AML-193 (cell line): ENCODE measurements at places on chromosomes 5 and 9.
A peak's percentile ranks its signal among the peaks of the same experiment; 100 is the strongest.

- DNase-seq: no peak
These were observed 536 bp downstream of the PCDHAC1 start for GRCh38 chr5:140926443-140927227.

GRCh38 chr5:78102500-78102899 lies 192.0 kb downstream of the AP3B1 start:
- DNase-seq: no peak

- no peak for DNase-seq
These were observed 35.5 kb downstream of the VPS13A start for GRCh38 chr9:77212801-77213200.

DNA sequence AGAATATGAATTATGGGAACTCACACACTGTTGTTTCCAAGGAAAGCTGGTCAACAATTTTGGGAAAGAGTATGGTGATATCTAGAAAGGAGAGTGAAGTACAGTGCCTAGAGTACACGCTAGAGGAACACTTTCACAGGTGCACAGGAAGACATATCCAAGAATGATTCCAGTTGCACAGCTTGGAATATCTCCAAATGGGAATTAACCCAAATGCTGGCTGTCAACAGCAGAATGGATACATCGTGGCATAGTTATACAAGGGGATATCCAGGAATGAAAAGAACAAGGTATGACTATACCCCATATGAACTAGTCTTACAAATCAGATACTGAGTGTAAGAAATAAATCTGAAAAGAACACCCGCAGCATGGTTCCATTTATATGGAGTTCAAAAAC lies 231.3 kb downstream of the FSTL4 start:
- DNase-seq: no peak

GRCh38 chr9:123036893-123037545 lies 3.6 kb downstream of the GPR21 start:
- no peak for DNase-seq

DNA sequence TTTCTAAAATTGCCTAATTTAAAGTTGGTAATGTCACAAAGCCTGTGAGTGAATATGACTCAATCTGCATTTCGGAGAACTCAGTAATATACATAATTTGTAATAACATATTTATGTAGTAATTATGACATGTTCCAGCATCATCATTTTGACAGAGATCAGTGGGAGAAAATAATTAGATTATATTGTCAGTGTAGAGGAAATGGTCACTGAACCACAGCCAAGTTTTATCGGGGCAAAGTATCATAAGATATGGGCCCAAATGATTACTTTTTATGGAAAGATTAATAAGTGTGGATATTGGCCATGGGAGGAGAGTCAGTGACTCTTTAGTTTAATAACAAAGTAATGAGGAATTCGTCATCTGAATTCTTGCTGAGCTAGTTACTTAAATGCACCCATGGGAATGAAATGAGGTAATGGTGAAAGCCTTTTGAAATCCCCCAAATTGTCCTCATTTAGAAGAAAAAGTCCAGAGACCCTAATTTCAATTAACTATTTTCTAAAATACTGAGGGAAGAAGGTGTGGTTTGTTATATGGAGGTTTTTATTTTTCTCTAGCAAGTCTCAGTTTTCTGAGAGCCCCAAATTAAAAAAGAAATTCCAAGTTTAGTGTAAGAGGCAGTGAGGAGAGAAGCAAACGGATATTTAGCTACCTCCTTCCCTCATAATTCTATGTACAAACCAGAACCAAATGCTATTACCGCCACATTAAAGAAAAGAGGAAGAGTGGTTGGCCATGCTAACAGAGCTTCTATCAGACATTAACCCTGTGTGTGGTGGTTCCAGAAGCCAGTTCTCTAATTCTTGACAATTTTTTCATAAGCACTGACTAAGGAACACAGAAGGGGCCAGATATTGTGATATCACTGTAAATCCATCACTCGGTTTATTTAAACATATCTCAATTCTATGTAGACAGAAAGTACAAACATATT lies 37.7 kb upstream of the MRPS30 start:
- no peak for DNase-seq

DNA sequence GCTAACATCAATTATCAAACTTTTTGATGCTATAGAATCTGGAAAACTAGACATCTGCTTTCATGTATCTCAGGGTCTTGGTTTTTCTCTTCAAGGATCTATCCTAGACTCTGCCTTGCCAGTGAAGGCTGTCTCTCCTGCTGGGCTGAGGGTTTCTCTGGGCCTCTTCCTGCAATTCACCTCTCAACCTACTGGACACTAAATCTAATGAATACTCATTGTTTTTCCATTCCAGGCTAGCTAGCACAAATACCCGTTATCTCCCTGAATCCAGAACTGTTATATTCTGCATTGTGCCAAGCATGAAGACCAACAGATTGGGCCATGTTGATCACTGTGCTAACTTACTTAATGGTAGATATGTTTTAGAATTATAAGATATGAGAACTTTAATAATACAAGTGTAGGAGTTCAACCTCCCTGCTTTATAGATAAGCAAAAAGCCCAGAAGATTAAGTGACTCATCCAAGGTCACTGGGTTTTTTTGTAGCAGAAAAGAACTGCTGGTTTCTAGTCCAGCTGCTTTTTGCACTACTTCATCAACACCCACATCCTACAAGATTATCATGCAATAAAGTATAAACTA lies 56.5 kb upstream of the RNF38 start:
- no peak for DNase-seq

DNA sequence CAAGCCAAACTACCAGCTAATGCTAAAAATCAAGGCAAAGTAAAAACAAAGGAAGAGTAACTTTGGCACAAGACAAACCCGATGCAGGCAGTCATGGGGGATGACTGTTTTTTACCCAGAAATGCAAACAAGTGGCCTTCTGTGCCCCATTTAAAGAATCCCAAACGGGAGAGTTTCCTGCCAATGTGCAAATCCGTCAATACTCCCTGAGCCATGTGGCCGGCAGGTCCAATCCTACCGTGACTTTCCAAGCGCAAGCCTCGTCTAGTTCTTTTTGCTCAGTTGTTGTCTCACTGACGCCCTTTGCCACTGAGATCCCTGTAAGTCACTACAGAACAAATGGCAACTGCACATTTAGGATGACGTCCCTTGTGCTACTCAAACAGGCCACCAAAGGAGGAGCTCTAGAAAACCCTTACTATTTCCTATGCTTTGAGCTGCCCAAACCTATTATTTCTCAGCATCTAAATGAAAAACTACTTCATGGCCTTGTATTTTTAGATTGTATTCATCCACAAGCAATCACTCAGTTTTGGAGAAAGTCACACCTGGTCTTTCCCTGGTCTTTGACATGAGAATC lies 43.4 kb downstream of the OTULIN start:
- no peak for DNase-seq

DNA sequence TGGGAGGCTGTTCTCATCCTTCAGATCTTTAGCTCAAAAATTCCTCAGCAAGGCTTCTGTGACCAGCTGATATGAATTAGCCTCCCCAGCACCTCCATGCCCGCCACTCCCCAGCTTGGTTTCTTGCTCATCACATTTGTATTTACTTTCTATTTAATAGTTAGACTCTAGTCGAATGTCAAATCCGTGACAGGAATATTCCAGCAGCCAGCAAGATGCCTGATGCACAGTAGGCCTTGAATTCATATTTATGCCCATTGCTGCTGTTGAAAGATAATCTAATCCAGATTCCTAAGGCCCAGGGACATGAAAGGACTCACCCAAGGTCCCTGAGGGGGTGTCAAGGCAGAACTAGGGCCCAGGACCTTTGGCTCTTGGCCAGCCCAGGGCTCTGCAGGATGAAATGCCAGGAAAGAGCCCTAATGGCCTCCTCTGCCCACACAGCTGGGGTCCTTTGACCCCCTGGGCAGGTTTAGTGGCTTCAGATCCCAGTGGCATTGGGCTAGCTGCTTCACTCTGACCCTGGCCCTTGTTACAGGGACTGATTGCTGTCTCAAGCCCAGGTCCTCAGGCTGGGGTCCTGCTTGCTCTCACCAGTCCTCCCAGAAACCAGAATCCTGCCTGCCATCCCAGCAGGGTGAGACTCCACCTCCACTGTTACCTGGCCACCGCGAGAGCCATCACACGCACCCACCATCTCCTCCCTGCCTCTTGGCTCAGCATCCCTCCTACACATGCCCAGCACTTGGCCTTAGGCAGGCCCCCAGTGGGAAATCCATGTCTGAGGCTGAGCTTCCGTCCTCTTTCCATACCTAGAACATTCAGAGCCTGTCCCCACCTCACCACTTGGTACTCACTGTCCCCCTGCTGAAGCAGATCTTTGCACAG lies 7.3 kb downstream of the CSF1R start:
- no peak for DNase-seq

DNA sequence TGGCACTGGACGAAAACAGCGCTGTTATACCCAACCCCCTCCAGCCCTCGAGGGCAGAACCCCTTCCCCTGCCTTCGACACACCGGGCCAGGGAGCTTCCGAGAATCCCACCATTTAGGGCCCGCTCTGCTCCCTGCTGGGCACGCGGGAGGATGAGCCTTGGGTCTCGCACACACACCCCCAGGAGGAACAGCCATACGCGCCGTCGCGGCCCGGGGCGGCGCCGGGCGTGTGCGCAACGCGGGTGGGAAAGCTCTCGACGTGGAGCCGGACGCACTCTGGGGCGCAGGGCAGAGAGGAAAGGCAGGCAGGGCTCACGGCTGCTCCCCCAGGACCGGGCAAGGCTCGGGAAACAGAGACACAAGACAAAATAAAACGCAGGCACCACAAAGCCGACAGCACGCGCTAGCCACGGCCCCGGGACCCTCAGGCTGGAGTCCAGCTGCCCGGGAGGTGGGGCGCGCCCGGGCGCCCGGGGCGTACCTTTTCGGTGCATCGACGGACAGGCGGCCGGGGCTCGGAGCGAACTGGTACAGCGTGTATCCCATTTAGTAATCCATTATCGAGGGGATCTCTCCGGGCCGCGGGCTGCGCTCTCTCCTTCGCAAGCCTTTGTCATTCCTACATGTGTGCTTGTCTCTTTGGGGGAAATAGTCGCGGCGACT lies 789 bp downstream of the SEMA6A start:
- no peak for DNase-seq

GRCh38 chr5:128121651-128122050 lies 38.1 kb downstream of the SLC12A2 start:
- DNase-seq: no peak

DNA sequence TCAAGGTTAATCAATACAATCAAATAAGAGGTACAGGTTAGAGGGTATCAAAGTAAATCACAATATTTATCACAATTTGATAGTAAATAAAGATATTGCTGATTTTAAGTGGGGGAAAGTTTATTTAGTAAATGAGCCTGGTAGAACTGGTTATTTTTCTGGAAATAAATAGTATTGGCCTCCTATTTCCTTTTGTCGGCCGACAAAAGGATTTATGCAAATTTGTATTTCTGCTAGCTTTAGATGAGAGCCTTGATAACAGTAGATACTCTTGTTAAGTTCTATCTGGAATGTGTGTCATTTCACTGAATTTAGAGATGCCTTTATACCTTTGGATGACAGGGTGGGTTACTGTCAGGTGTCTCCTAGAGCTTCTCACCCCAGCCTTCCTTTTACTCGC lies 17.8 kb upstream of the SPATA31E1 start:
- no peak for DNase-seq

- DNase-seq: no peak
These were observed 196.2 kb downstream of the DIRAS2 start for GRCh38 chr9:90446200-90446948.

DNA sequence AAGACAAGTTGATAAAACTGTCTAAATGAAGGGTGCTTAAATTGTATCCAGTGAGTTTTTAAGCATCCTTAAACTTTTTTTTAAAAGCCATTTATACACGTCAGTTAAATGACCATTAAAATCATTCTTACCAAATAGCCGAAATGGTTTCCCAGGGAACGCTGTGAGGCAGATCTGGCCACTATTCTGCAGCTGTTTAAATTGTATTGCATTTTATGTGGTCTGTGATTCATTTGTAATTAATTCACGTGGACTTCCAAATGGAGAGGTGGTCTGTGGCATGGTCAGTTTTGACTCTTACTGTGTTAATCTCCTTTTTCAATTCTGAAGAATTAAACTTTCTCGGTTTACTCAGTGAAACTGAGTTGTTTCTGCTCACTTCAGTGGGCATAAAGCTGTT lies 113.7 kb upstream of the OTULINL start:
- DNase-seq: no peak

DNA sequence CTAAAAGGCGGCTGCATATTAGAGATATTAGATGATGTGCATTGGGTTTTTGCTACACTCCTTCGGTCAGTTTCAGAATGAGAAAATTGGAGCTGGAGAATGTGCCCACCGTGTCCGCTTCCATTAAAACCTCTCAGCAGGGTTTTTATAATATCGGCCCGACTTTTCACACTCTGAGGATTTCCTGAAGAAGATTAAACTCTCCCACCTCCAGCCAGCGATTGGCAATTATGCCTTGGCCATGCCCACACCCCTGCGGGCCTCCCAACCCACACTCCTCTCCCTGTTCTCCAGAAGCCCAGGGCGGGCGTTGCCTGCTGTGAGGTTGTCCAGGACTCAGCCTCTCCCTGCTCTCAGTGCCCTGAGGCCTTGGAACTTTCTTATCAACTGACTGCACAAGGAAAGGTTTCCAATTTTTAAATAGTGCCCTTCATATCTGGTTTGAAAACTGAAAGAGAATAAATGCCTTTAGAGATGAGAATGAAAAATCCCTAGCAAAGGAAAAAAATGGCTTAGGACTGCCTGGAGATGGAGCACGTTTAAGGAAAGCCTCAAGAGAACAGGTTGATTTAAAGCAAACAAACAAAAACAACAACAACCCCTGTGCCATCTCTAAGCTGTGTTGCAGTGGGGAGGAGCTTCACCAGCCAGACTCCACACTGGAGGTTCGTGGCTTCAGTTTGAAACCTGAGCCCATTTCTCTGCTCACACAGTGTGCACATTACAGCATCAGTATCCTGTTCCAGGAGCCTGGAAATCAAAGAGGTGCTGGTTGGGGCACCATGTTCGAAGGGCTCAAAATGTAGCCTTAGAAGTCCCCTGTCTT lies 292.9 kb downstream of the NSG2 start:
- no peak for DNase-seq

GRCh38 chr9:125095821-125096443 lies 47.4 kb downstream of the SCAI start:
- DNase-seq: no peak

GRCh38 chr9:113546566-113546965 lies 83.0 kb downstream of the RGS3 start:
- DNase-seq: no peak

GRCh38 chr5:65903581-65903980 lies 22.8 kb upstream of the ERBIN start:
- no peak for DNase-seq

GRCh38 chr5:54095969-54096368 lies 214.4 kb downstream of the ARL15 start:
- DNase-seq: no peak

DNA sequence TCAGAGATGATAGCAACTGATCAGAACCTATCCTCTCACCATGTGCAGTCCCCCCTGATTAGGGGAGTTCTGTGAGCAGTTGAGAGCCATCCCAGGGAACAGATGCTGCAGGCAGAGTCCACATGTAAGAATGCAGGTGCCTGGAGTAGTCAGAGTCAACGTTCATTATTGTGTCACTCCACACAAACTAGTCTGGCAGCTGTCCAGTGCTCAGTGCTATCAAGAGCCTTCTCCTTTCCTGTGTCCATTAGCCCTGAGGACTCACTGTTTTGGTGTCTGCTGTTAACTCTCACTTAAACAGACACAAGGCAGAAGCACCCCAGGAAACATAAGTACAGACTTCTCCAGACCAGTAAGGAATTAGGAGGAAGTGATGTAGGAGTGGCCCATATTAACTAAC lies 2.5 kb downstream of the SH3TC2 start:
- peak; percentile 68 for DNase-seq
